ENCODE measurements at places on chromosomes 16 and 17.
A peak's percentile ranks its signal among the peaks of the same experiment; 100 is the strongest.

GRCh38 chr17:79201536-79202227 is 127.1 kb downstream of the ENGASE start:
- DNase-seq = no peak
- no peaks in the 10 kb centered on the region for H3K36me3 ChIP-seq
- no peak overlapping the region for H3K27ac ChIP-seq
- no peaks in the 10 kb centered on the region for H3K4me1 ChIP-seq

DNA sequence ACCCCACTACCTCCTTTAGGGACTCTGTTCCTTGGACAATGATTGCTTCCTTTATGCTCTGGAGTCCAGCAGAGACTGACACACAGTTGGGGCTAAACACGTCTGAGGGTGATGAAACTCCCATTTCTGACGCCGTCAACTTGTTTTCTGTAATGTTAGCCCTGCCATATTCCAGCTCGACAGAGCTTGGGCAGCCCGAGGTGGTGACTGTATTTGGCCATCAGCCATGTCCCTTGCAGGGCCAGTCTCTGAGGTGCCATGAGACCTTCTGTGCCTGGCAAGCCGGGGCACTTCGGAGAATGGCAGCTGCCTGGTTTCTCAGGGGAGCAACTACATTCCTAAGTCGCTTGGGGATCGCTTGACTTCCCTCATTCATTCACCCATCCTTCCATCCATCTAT is 278.9 kb upstream of the TNRC6C start:
- H3K27me3 ChIP-seq = peaks cover 2% of the 10 kb centered on the region
- no peaks in the 10 kb centered on the region for H3K4me1 ChIP-seq
- H3K36me3 ChIP-seq = no peaks in the 10 kb centered on the region
- no peak for DNase-seq
- no peak overlapping the region for H3K27ac ChIP-seq
- no peak overlapping the region for H3K4me3 ChIP-seq

DNA sequence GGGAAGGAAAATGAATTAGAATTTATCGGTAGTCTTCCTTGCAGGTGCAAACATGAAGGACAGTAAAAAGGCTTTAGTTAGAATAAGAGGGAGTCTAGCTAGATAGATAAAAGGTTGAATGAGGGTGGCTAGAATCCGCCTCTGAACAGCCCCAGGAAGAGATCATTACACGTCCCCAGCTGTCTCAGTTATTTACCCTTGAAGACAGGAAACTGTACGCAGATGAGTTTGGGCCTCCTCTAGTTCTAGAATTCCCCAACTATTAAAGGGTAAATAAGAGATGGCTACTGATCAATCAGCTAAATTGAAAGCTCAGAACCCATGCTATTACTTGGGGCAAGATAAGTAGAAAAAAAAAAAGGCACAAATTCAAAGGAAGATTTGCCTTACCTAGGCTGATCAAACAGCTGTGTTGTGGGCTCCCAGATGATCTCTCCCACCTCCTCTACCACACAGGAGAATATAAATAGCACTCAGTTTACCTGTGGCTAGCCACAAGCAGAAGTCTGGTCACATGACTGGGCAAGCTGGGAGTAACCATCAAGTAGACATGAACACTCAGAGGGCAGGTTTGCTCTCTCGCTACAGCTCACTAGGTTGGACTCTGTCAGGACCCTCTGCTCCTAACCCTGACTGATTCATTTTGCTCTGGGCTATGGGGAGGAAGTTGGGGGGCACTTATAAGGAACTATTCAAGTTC is 17.0 kb downstream of the FAM117A start:
- peaks cover 34% of the 10 kb centered on the region for H3K36me3 ChIP-seq
- peak overlapping the region; percentile 89 for H3K27ac ChIP-seq
- peak; percentile 55 for DNase-seq
- H3K4me3 ChIP-seq = peak overlapping the region; percentile 68

DNA sequence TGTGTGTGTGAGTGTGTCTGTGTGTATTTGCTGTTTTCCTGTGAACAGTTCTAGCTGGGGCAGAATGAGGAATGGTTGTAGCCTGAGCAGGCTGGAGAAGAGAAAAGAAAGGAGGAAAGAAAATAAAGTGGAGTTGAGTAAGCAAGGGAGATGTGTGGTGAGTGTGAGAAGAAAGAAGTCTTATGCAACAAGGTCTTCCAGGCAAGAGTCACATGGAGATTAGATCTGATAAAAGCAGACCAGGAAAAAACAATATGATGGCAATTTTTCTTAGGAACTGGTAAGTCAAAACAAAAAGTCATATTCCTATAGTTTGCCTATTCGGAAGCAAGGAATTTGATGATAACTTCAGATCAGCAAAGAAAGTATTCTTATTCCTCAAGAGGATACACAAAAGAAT is 125.0 kb downstream of the HS3ST3A1 start:
- H3K27ac ChIP-seq = no peak overlapping the region
- H3K27me3 ChIP-seq = no peaks in the 10 kb centered on the region
- H3K4me1 ChIP-seq = no peaks in the 10 kb centered on the region
- H3K4me3 ChIP-seq = no peak overlapping the region
- H3K36me3 ChIP-seq = no peaks in the 10 kb centered on the region

- peaks cover 8% of the 10 kb centered on the region for H3K4me1 ChIP-seq
- no peaks in the 10 kb centered on the region for H3K36me3 ChIP-seq
- peak; percentile 60 for DNase-seq
- H3K27ac ChIP-seq = no peak within 1 kb of the TSS
These were observed at the start of gene GPRC5C for GRCh38 chr17:74431568-74432423. Gene GPRC5C (plus strand): TSS chr17:74432088. CDS start chr17:74439777, 7,689 bp downstream.

DNA sequence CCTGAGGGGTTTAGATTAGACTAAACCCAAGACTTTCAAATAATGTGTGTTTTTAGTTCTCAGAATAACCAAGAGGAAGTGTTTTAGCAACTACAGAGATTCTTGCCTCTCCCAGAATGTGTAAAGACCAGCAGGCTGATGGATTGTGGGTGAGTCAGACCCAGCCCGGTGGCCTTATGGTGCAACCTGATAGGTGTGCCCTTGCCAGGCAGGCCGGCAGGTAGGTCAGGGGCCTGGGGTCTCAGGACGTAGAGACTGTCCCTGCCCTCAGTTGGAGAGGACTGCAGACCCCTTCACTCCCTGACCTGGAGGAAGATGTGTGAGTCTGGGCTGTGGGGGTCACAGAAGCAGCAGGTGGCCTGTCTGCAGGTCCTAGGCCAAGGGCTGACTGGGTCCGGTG is 47.2 kb upstream of the ACSF3 start:
- H3K4me1 ChIP-seq = no peaks in the 10 kb centered on the region
- no peak for DNase-seq
- no peaks in the 10 kb centered on the region for H3K36me3 ChIP-seq
- H3K27ac ChIP-seq = no peak overlapping the region
- H3K27me3 ChIP-seq = no peaks in the 10 kb centered on the region

DNA sequence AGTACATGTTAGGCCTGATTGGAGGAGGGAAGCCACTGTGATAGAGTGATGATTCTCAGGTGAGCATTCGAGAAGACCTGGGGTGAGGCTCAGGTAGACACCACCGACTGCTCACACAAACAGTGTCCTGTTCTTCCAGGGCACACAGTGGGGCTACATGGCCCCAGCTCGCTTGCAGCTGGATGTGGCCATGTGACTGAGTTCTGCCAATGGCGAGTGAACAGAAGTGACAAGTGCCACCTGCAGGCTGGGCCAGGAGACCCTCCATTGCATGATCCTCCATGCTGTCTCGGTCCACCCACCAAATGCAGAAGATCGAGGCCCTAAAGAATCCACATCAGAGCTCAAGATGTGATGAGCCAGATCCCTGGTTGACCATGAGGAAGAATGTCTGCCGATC is 6.2 kb downstream of the CES5A start:
- no peak for DNase-seq
- H3K4me3 ChIP-seq = no peak overlapping the region
- H3K4me1 ChIP-seq = no peaks in the 10 kb centered on the region
- H3K36me3 ChIP-seq = no peaks in the 10 kb centered on the region
- no peaks in the 10 kb centered on the region for H3K27me3 ChIP-seq

GRCh38 chr16:9666834-9667480 is 515.3 kb downstream of the GRIN2A start:
- no peak for DNase-seq
- no peaks in the 10 kb centered on the region for H3K4me1 ChIP-seq
- H3K27me3 ChIP-seq = no peaks in the 10 kb centered on the region

DNA sequence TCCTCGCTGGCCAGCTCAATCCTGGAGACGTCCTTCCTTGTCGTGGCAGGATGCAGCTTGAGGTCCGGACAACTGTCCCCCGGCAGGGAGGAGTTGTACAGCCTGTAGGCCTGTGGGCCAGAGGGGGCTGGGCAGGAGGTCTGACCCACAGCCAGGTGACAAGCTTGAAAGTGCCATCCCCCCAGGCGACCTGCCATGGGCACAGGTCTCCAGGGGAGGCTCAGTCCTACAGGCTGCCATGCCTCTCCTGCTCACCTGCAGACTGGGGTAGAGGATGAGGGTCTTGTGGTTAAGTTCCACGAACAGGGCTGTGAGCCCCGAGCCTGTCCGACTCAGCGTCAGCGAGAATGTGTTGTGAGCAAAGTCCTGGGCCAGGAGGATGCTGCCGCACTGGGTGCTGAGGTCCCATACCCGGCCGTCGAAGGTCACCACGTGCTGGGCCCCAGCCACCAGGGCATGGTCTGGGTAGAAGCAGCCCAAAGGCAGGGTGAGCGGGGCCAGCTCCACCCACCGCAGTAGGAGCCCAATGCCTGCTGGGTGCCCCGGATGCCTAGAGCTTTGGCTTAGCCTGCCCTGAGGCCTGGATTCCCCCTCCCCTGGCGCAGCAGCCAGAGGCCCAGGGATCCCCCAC is 39.8 kb downstream of the RMI2 start:
- H3K4me3 ChIP-seq = no peak overlapping the region
- no peaks in the 10 kb centered on the region for H3K27me3 ChIP-seq
- H3K27ac ChIP-seq = no peak overlapping the region
- peaks cover 13% of the 10 kb centered on the region for H3K36me3 ChIP-seq
- peaks cover 21% of the 10 kb centered on the region for H3K4me1 ChIP-seq

- H3K36me3 ChIP-seq = peaks cover 2% of the 10 kb centered on the region
- H3K4me3 ChIP-seq = peak within 1 kb of the TSS; percentile 66
- H3K27me3 ChIP-seq = peaks cover 58% of the 10 kb centered on the region
- no peak within 1 kb of the TSS for H3K27ac ChIP-seq
- H3K4me1 ChIP-seq = peaks cover 25% of the 10 kb centered on the region
These were observed at the start of gene RTN4RL1 for GRCh38 chr17:2025220-2025621. Gene RTN4RL1 (minus strand): TSS chr17:2025334. CDS start chr17:2024865, 469 bp downstream.

DNA sequence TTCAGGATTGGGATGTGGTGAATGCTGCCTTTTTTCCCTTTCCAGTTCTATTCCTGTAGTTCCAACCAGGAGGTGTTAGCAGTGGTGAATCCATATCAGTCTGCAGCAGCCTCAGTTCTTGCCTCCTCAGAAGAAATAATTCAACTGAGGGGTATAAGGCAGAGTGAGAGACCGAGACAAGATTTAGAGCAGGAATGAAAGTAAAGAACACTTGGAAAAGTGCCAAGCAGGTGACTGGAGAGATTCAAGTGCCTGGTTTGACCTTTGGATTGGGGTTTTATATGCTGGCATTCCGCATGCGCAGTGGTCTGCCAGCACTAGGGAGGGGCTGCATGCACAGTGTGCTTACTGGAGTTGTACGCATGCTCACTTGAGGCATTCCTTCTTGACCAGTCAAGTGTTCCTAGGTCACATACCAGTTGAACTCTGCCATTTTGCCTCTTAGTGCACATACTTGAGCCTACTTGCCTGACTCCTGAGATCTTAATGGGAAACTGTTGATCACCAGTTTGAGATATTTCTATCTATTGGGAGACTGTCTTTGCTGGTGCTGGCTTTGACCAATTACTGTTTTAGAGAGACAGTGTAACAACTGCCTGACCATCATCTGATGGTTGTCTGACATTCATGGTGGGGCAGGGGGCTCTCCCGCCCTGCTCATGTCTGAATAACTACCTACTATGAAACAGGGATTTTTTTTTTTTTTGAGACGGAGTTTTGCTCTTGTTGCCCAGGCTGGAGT is 680 bp upstream of the CCL15 start:
- peaks cover 7% of the 10 kb centered on the region for H3K4me1 ChIP-seq
- H3K4me3 ChIP-seq = no peak overlapping the region
- peaks cover 3% of the 10 kb centered on the region for H3K27me3 ChIP-seq
- no peak for DNase-seq

DNA sequence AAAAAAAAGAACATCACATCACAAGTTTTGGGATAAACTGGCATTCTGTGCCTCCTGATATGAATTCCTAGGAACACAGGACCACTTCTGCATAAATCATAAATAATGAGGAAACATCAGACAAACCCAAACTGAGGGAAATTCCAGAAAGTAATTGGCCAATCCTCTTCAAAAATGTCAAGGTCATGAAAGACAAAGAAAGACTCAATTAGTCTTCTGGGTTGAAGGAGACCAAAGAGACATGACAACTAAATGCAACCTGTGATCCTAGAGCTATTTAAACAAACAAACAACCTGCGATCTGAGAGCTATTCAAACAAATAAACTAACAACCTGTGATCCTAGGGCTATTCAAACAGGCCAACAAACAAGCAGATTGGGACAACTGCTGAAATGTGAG is 144.3 kb downstream of the VPS53 start:
- no peak for DNase-seq
- H3K36me3 ChIP-seq = peaks cover 20% of the 10 kb centered on the region
- no peak overlapping the region for H3K4me3 ChIP-seq

DNA sequence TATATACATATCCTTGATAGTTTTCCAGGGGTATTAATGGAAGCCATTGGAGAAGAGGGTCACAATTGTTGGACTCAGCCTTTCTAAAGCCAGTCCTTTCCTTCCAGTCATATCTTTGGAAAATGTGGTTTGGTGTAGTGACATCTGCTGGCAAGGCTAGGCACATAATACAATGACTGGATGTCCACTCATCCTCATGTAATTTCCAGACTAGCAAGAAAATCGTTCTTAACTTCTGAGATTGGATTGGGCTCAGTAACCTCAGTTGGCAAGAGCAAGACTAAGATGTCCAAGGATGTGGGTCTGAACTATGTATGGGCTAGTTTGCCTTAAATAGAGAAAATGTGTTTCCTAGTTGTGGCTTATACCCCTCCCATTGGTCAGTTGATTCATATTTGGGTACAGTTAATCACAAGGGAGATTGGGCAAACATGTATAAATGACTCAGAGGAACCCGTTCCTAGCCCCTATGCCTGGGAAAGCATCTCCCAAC is 8.7 kb upstream of the KAT7 start:
- H3K36me3 ChIP-seq = no peaks in the 10 kb centered on the region
- DNase-seq = peak; percentile 40
- H3K27me3 ChIP-seq = peaks cover 2% of the 10 kb centered on the region
- no peak overlapping the region for H3K27ac ChIP-seq
- no peak overlapping the region for H3K4me3 ChIP-seq

DNA sequence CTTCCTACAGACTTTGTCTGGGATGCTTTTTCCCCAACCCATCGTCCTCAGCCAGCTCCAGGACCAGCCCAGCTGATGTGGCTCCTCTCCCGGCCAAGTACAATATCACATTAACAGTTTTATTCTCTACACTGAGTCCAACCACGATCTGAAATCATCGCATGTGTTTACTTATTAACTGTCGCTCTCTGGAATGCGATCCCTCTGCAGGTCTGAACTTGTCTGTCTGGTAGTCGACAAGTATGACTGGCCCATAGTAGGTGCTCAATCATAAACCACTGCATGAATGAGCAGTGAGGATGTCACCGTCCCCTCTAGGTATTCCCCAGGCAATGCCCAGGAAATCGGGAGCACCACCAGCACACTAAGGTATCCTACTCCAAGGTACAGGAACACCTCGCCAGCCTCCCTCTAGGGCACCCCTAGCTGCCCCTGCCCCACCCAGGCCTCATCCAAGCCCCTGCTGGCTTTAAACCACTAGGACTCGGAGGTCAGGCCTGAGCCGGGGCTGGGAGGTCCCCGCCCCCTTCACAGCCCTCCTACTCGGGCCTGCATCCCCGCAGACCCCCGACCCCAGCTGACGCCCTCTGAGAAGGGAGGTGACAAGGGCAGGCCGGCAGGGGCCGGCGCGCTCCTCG is 27.7 kb downstream of the RTN4RL1 start:
- DNase-seq = no peak
- H3K27ac ChIP-seq = no peak overlapping the region
- peaks cover 33% of the 10 kb centered on the region for H3K27me3 ChIP-seq
- H3K4me1 ChIP-seq = peaks cover 3% of the 10 kb centered on the region
- no peak overlapping the region for H3K4me3 ChIP-seq
